ENCODE measurements at places on chromosomes 4 and X.
A peak's percentile ranks its signal among the peaks of the same experiment; 100 is the strongest.

DNA sequence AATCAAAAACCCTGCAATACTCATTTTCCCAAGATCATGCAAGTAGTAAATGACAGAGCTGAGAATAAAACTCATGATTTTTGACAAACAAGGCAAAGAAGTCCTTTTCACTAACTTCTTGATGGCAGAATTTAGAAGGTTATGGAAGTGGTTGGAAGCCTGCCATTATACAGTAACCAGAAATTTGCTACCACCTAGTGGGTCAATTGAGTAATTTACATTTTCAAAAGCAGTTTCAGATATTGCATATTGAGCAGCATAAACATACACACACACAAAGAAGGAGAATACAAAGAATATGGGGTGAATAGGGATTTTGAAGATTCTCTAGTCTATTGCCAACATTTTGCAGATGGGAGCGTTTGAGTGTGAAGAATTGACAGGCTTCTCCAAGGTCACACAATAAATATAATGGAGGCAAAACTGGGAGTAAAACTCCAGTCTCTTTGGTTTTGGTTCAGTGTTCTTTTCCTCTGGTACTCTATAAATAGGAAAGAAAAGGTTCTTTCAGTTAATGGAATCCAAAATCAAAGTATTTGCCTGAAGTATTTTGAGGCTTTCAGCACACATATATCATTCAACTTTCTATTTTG is 70.2 kb downstream of the GC start:
- DNase-seq, result peak; percentile 14

- DNase-seq, result no peak
These were observed 45.5 kb downstream of the NFKB1 start for GRCh38 chr4:102546635-102547034.

- DNase-seq, result no peak
These were observed 4.3 kb downstream of the GDPD2 start for GRCh38 chrX:70427365-70427764.

- DNase-seq, result no peak
These were observed 176.2 kb upstream of the PRPS2 start for GRCh38 chrX:12615061-12615460.

- no peak for DNase-seq
These were observed 14.9 kb upstream of the CYTL1 start for GRCh38 chr4:5034206-5034605.

GRCh38 chr4:64880557-64880956 is 471.3 kb upstream of the TECRL start:
- DNase-seq, result no peak

- no peak for DNase-seq
These were observed 2.4 kb downstream of the STX18 start for GRCh38 chr4:4539481-4539880.

DNA sequence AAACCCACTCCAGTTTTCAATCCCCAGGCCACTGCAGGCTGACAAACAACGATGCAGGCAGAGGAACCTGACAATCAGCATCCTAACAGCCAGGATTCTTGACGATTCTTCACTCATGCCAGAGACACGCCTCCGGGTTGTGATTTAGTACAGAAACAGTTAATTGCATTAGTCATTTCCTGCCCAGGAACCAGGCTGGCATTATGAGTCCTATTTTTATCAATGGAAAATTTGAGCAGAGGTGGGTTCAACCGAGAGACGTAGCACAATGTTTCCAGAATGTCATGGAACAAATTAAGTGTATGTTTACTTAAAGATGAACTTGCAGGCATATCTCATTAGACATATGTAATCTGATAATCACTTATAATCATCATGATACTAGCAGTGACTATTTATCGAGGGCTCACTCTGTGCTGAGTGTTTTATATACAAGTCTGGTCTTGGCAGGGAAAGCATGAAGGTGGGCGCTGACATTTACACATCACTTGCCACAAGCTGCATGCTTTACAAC is 159.7 kb downstream of the NSUN7 start:
- DNase-seq, result peak; percentile 85
